NCI-H345 (cell line): ENCODE measurements at places on chromosomes 5 and 9.

DNA sequence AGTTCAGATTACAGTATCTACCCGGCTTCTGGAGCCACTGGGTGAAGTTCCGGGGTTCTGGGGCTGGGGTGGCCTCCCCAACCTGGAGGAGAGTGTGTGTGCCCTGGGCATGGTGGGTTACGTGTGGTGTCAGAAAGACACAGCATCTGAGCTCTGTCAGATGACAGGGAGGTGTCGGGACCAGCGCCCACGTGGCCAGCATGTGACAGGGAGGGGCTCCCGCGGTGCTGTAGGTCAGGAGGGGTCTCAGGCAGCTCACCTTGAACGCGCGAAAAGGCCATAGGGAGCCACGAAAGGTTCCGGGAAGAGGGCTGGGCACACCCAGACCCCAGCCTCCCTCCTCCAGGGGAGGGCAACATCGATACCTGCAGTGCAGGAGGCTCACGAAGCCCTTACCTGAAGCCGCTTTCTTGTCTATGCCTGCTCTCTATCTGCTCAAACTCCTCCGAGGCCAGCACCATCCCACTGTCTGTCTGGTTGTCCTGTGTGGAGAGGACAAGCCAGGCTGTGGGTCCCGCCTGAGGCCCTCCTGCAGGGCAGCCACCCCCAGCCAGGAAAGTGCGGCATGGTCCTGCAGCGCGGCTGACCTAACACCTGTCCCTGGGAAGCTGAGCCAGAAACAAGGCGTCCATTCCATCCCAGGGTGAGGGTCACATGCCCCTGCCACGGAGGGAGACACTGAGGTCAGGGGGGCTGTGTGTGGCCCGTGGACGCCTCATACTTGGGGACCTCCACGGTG lies 17.4 kb upstream of the SCGB3A1 start:
- no peak for DNase-seq

DNA sequence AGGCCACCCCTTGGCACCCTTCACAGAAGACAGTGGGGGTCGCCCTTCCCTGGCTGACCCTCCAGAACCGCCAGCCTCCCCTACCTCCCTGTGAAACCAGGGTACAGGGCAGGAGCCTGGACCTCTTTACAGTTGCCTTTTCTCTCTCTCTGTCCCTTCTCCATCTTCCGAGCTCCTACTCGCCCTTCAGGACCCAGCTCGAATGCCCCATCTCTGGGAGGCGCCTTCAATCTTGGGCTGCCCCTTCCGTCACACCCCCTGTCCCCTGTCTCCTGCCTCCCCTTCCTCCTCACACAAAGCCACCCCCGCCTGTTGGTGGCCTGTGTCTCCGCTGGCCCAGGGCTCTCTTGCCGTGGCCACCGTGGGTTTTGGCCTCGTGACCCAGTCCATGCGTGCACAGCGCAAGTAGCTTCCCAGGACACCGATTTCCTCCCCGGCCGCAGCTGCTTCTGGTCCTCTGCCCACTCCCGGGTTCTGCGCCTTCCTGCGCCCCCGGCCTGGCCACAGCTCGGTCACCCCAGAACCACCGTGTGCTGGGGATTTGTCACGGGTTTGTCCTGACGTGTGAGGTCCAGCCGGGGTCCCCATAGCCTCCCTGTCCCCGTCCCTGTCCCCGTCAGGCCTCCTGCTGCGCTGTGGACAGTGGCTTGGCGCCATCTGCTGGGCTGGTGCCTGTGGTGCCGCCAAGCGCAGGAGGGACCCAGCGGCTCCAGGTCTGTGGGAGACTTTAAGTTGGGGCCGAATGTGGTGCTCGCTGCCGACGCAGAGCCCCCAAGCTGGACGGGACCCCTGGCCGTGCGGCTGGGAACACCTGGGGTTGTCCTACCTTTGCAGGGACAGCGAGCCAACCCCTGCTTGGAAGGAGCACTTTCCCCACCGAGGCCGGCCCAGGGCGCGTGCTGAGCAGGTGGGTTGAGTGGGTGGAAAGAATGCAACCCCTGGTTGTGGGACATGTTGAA lies 4.0 kb upstream of the TMEM250 start:
- DNase-seq: peak; percentile 47

- no peak for DNase-seq
These were observed 839.6 kb upstream of the CDH10 start for GRCh38 chr5:25484391-25484790.

GRCh38 chr5:2466966-2467365 lies 284.5 kb downstream of the IRX2 start:
- DNase-seq: no peak

- DNase-seq: no peak
These were observed 9.3 kb upstream of the ACSL6 start for GRCh38 chr5:132020568-132021339.

DNA sequence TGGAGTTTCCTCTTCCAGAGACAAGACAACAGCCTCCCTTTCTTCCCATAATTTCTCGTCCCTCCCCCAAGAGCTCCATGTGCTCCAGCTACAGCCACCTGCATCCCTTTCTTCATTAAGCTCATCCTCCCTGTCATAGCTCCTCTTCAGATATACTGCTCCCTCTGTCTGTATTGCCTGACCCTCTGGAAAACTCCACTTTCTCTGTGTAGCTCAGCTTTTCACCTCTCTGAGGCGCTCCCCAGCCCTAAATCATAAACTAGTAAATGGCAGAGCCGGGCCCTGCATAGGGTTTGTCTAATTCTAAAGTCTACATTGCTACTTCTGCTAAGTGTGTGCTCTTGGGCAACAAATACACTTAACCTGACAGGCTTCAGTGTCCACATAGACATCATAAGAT lies 8.8 kb upstream of the PLIN2 start:
- DNase-seq: no peak

- DNase-seq: peak; percentile 73
These were observed 8.3 kb downstream of the OTP start for GRCh38 chr5:77630114-77630680.

DNA sequence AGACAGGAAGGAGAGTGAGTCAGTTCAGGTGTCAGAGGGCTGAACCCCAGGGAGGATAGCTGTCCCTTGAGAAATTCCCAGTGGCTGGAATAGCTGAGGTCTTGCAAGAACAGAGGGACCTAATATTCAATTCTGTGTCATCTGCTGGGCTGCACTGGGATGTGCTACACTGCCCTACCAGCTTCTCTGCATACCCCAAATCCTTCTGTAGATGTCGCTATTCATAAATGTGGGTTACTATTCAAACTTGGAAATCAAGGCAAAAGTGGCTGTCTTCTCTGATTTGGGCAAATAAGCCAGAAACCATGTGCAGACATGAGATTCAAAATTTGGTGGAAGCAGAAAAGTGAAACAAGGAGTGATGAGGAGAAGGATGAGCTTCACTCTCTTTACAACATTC lies 16.3 kb downstream of the TNFSF8 start:
- no peak for DNase-seq

DNA sequence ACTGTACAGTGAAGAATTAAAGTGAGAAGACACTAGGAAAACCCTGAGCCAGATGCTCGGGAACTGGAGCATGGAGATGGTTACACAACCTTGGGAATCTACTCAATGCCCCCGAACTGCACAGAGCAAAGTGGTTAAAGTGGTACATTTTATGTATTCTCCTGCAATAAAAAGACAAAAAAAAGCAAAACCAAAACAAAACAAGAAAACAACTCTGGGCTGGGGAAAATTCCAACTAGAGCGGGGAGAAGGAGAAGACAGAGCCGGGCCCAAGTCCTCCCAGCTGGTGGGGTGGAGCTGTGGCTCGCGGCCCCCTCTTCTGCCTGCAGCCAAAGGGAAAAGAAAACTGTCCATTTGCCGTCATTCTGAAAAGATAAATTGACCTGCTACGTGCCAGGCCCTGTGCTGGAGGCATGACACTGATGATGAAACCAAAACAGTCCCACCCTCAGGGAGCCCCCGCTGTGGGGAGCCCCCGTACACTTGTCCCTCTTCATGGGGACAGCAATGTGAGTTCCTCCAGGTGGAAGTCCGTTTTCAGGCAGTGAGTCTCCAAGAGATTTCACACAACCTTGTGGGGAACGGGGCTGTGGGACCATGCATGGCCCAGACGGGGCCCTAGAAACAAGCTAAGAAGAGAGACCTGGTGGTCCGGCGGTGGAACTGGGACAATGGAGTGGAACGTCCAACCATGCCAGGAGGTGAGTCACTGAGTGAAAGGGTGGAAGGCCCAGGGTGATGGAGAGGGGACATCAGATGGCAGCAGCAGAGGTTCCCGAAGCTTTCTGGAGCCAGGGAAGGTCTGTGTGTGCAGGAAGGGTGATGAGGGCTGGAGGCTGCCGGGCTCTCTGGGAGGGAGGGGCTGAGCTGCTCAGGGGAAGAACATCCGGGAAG lies 114.8 kb upstream of the COL5A1 start:
- DNase-seq: no peak

DNA sequence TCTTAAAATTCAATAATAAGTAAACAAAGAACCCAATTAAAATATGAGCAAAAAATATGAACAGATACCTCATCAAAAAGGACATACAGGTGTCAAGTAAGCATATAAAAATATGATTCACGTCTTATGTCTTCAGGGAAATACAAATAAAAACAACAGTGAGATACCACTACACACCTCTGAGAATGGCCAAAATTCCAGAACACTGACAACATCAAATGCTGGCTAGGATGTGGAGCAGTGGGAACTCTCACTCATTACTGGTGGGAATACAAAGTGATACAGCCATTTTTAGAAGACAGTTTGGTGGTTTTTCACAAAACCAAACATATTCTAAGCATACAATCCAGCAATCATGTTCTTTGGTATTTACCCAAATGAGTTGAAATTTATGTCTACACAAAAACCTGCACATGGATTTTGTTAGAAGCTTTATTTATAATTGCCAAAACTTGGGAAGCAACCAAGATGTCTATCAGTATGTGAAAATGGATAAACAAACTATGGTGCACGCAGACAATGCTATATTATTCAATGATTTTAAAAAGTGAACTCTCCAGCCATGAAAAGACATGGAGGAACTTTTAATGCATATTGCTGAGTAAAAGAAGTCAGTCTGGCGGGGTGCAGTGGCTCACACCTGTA lies 252.3 kb downstream of the NR3C1 start:
- no peak for DNase-seq

DNA sequence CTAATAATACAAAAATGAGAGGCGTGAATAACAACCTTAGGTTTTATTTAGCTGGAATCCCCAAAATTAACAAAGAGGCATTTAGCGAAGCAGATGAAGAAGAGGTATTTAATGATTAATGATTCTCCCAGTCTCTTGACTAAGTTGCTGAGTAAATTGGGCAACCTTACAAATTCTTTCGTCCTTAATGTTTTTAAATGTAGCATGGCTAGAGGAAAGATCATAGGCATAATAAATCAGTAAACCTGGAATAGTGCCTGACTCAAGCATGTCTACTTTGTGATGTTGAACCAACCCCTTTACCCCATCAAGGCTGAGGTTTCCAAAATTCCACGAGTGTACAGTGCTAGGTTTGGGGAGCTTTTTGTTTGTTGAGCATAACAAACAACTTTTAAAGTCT lies 7.9 kb downstream of the BHMT start:
- DNase-seq: no peak

- no peak for DNase-seq
These were observed 124.7 kb upstream of the TBC1D2 start for GRCh38 chr9:98380065-98380681.
